Activated T-cell treated with anti-CD3 and anti-CD28 coated beads for 24 hours (primary cell): ENCODE measurements at places on chromosomes 16 and 17.
A peak's percentile ranks its signal among the peaks of the same experiment; 100 is the strongest.

- peak; percentile 6 for DNase-seq
These were observed 117.6 kb downstream of the VPS53 start for GRCh38 chr17:596763-597644.

GRCh38 chr17:79945591-79946255, 89.9 kb downstream of the TBC1D16 start:
- DNase-seq, result no peak

GRCh38 chr16:1548727-1549126, 15.3 kb downstream of the TMEM204 start:
- no peak for DNase-seq

DNA sequence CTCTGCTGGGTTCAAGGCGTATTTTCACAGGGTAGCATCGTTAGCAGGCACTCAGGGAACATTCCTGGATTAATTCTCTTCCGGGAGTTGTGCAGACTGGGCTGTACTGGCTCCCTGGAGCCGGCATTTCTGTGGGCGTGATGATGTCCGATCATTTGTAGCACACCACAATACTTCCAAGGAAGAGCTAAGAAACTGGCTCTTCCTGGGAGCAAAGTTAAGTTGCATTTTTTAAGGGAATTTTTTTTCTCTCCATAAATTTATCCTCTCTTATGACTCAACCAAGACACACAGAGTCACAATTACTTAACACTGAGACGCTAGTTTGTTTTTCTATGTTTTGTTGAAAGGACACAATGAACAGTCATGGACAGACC, 211.6 kb upstream of the FOXF1 start:
- no peak for DNase-seq

DNA sequence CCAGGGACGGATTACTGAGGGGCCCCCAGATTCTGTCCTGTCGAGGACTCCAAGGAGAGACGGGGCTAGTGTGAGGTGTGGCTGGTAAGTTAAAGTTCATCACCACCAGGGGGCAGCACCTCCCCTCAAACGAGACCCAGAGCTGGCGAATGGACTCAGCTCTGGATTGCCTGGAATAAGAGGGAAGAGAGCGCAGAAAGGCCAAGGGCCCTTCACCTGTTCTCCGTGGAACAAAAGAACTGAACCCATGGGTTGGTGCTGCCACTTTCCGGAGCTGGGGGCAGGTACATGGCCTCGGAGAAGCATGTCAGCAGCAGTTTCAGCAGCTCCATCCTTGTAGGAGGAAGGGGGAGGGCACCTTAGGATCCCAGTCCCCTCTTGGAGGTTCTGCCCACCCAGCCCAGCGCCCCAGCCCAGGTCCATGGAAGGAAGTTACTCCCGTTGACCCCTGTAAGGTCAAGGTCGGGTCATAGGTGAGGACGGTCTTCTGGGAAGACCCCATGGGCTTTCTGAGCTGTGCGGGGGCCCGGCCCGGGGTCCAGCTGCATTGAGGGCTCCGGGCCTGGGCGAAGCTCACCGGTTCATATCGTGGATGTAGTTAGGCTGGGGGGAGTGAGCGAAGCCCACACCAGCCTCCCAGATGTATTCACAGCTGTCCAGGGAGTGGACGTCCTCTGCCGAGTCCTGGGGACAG, 10.8 kb downstream of the HID1 start:
- peak; percentile 80 for DNase-seq

DNA sequence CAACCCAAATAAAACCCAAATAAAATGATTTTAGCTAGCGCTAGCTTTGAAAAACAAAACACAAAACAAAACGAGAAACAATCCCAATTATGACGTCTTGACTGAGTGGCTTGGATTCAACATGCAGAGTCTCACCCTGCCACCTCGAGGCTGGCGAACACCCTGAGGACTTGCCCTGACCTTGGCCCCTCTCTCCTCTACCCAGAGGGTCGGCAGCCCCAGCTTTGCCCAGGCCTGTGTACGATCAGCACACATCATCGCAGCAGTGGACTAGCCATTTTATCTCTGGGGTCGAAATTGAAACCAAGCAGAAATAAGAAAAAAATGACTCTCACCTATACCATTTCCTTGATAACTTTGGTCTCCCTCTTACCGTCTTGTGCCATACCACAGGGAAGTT, 4.9 kb downstream of the JMJD6 start:
- no peak for DNase-seq

DNA sequence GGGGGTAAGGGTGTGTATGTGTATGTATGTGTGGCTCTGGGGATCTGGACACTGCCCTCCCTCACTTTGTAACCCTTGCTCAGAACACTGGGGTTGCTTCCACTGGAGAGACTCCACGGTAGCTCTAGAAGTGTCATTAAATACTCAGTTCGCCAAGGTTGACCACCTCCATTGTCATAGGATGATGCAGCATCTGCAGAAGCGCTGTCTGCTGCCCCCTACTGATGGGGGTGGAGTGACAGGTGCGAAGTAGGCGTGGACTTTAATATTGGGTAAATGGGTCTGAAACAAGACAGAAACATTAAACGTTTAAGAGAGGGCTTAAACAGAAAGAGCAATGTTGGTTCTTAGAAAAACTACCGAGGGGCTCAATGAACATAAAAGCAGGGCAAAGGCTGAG, 35.5 kb upstream of the STAC2 start:
- DNase-seq, result no peak

DNA sequence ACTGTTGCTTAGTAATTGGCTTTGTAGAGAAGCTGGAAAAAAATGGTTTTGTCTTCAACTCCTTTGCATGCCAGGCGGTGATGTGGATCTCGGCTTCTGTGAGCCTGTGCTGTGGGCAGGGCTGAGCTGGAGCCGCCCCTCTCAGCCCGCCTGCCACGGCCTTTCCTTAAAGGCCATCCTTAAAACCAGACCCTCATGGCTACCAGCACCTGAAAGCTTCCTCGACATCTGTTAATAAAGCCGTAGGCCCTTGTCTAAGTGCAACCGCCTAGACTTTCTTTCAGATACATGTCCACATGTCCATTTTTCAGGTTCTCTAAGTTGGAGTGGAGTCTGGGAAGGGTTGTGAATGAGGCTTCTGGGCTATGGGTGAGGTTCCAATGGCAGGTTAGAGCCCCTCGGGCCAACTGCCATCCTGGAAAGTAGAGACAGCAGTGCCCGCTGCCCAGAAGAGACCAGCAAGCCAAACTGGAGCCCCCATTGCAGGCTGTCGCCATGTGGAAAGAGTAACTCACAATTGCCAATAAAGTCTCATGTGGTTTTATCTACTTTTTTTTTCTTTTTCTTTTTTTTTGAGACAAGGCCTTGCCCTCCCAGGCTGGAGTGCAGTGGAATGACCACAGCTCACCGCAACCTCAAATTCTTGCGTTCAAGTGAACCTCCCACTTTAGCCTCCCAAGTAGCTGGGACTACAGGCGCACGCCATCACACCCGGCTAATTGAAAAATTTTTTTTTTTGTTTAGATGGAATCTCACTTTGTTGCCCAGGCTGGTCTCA, 6.2 kb upstream of the TMEM235 start:
- no peak for DNase-seq

- DNase-seq, result no peak
These were observed 457.5 kb downstream of the TOX3 start for GRCh38 chr16:52089476-52089875.

DNA sequence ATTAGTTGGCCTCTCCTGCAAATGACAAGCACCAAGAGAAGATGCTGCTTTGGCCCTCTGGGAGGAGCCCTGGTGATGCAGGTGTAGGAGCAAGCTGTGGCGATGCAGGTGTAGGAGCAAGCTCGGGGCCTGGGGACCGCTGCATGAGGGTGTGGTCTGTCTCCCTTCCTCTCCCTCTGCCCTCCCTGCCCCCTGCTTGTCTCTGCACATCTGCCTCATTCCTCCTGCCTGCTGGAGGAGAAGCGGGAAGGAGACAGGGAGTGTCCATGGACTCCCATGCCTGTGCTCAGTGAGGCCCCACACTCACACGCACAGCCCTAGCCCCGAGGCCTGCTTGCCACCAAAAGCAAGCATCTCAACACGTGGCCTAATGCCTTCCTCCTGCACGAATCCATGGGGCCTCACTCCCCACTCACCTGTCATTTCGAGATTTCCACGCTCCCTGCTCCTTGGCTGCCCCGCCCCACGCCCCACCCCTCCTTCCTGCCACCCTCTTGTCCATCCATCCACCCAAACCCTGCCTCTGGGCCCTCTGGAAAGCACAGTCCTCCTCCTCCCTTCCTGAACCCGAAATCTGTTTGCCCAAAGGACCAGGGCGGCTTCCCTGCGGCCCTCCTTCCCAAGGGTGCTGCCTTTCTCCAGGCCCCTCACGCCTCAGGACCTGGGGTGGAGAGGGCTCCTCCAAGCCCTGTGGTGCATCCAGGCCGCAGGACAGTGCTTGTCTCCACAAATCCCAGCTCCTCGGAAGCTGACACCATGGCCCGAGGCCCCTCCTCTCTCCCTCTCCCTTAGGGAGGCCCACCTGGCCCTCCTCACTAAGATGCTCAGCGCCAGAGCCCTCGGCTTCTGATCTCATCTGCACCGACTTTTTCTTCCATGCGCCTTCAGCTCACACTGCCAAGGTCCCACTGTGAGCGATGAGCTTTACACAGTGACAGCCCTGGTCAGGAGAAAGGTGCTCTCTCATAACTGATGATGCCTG, 11.8 kb upstream of the ALDH3A1 start:
- no peak for DNase-seq

GRCh38 chr17:41254861-41255260, 323 bp upstream of the KRTAP9-9 start:
- no peak for DNase-seq
